Activated CD4-positive, alpha-beta T cell treated with anti-CD3 and anti-CD28 coated beads for 1 hour (primary cell): ENCODE measurements at places on chromosomes 1 and 21.

DNA sequence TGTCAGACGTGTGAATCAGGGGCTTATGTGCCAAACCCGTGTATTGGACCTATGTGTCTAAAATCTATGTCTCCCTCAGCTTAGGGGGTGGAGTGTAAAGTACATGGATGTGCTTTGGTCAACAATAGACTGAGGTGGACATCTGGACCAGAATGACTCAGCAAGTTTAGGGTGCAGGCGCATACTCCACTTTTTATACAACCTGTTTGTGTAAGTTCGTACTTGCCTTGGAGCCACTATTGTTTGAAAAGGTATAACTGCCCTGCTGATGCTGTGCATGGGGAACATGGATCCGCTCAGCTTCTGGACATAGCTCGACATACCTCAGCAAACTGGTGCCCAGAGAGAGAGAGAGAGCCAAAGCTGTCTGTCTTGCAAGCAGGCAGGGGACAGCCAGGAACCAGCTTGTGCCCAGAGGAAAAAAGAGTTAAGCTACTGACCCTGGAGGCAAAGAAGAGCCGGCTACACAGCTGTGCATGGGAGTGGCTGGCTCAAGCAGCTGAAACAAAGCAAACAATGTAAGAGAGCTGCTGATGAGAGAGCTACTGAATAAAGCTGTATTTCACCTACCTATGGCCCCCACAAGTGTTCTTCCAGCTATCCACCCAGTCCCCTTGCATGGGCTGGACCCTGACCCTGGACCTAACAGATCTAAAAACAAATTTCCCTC lies 41.2 kb downstream of the GJA5 start:
- DNase-seq, result no peak

- DNase-seq, result no peak
These were observed 80.6 kb downstream of the ERG start for GRCh38 chr21:38417726-38418125.

GRCh38 chr21:44338971-44339910 lies at the start of gene CFAP410:
CFAP410 (minus strand) TSS chr21:44339390; CDS start chr21:44339194, 196 bp downstream.
- DNase-seq, result peak; percentile 93

- DNase-seq, result no peak
These were observed 17.5 kb downstream of the CAP1 start for GRCh38 chr1:40058097-40058452.

DNA sequence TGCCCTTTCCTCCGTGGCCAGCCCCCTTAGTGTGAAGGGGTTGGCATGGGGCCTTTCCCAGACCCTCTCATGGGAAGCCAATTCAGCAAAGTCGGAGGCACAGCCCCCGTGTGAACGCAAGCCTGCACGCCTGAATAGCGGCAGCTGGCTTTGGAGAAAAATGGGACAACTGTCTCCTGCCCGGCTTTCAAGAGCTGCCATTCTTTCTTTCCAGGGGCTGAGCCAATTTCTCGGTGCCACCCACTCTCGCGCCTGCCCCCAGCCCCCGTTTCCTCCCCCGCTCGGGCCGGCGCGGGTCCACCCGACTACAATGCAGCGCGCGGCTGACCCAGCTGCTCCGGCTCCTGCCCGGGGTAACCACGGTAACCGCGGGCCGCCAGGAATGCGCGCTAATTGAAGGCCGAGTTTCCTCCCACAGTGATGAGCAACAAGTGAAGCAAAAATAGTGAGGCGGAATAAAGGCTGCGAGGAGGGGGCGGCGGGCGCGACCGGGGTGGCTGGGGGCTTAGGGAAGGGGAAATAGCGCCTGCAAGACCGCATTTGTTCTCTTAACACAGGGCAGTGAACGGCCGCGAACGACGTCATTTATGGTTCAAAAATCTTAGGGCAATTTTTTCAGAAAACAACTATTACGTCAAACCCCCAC lies 27.8 kb downstream of the ILDR2 start:
- DNase-seq, result no peak

DNA sequence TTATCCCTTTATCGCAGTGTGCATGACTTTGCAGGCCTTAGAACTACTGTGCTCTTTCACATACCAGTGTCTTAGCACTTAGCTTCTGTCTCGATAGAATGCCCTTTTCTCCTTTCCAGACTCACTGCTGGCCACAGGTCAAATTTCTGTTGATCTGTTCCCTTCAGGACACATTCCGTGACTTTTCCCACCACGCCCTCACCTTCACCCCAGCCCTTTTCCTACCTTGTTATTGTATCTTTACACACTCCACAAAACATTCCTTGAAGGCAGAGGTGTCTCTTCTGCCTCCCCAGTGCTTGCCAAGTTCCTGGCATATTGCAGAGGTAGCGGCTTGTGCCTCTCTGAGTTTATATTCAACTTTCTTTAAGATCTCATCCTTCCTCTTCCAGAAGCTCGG lies 3.7 kb upstream of the IGSF9 start:
- no peak for DNase-seq

DNA sequence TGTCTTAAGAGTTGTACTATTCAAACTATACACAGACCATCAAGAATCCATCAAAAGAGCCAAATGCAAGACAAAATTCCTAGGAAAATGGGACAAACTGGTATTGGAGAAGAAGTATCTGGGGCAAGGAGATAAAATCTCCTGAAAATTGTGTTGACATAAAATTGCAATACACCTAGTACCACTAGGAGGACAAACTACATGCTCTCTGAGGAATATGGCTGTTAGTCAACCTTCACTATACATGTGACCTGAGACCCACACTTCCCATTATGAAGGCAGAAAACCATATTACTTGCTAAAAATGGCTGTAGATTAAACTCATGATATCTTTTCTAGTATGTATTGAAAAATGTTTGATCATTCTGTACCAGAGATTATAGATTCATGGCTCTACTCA lies 30.0 kb downstream of the IRF2BP2 start:
- no peak for DNase-seq

GRCh38 chr1:51072043-51072439 lies 30.0 kb upstream of the C1orf185 start:
- no peak for DNase-seq

DNA sequence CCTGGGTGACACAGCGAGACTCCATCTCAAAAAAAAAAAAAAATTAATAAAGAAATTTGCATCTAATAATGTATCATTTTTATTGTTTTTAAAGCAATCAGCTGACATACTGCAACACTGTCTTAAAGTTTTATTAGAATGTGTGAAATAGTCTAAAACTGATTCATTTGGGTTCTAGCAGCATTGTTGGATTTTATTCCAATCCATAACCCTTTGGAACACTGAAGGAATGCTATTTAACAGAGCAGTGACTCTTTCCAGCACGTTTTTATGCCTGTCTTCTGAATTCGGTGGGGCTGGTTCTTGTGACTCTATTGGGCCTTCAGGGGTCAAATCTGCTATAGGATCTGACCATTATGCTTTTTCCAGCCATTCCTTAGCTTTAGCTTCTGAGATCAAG lies 18.2 kb upstream of the FMO4 start:
- no peak for DNase-seq

- no peak for DNase-seq
These were observed 45.1 kb downstream of the CAPN8 start for GRCh38 chr1:223620297-223620897.

DNA sequence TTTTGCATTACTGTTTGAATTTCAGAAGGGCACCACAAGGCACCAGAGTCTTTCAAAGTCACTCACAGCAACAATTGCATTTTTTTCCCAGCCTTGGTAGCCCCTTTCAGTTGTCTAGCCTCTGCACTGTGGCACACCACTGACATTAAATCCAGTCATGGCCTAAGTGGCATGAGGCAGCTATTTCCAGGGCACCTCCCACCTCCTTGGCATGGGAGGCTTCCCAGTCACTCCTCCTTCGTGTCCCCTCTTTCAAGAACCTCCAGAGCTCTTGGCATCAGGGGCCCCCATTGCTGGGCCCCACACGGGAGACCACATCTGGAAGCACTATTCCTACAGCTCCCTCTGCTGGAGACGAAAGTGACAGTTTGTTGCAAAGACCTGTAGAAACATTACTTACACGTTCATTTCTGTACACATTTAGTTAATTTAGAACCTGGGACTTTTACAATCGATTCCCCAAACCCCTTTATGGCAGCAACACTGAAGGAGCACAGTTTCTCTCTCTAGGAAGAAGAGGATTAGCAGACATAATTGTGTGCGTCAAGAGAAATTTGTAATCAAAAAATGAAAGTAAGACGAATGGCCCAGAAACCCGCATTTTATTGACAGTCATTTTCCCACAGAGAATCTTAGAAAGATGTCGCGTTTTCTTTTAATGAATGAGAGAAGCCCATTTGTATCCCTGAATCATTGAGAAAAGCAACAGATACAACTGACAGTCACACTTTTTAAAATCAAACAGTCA lies 5.7 kb upstream of the CHD5 start:
- no peak for DNase-seq
